ENCODE measurements at places on chromosomes 7 and 10. TPM values are rescaled to one million over a fixed set of nuclear protein-coding genes. Genes with fewer than 3 reads are reported as not detected.

STOX1 gene
- polyA plus RNA-seq, result 9.3 TPM

SPDYE8 gene
- not detected for polyA plus RNA-seq

MLXIPL gene
- polyA plus RNA-seq, result not detected

AMPH gene
- polyA plus RNA-seq, result 32.8 TPM

SSC4D gene
- polyA plus RNA-seq, result 0.40 TPM

VPS41 gene
- polyA plus RNA-seq, result 336 TPM

OGDHL gene
- 12.7 TPM for polyA plus RNA-seq

ATG9B gene
- 2.2 TPM for polyA plus RNA-seq

PAXIP1 gene
- 6.5 TPM for polyA plus RNA-seq

IFIT2 gene
- 1.8 TPM for polyA plus RNA-seq

GTPBP4 gene
- 45.6 TPM for polyA plus RNA-seq

EPO gene
- polyA plus RNA-seq, result not detected

NRG3 gene
- polyA plus RNA-seq, result 5.8 TPM

TAS2R16 gene
- polyA plus RNA-seq, result not detected
